ENCODE measurements at places on chromosomes 16 and 17.

DNA sequence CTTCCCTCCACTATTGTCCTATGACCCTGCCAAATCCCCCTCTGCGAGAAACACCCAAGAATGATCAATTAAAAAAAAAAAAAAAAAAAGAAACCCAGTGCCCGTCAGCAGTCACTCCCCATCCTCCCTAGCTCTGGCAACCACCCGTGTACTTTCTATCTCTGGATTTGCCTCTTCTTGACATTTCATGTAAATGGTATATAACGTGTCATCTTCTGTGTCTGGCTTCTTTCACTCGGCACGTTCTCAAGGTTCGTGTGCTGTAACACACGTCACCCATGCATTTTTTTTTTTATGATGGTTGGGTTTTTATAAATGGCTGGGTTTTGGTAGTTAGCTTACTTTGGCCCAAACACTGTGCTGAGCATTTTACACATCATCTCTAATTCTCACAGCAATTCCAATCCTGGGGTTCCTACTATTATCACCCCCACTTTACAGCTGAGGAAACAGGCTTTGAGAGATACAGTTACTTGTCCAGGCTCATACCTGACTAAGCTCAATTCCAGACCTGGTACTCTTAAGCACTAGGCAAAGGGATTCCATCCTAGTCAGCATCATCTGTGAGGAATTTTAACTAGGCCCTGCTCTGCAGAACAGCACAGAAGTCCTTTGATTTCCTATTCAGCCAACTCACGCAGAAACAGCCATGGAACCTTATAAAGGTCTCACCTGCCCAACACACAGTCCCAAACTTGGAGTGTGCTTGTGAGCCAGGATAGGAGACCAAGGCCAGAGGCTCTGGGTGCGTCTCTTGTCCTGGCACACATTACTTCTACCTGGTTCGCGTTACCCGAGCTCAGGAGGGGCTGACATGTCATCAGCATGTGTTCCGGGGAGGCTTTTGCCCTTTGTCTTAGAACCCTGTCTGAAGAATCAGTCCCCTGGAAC, 11.7 kb downstream of the NDUFAB1 start:
- no peak for DNase-seq

- DNase-seq = no peak
These were observed 64.2 kb downstream of the GNA13 start for GRCh38 chr17:64992325-64992802.

- no peak for DNase-seq
These were observed 175.3 kb upstream of the HS3ST3A1 start for GRCh38 chr17:13777003-13777402.

- DNase-seq = no peak
These were observed 160.6 kb downstream of the IRF8 start for GRCh38 chr16:86059253-86060171.

DNA sequence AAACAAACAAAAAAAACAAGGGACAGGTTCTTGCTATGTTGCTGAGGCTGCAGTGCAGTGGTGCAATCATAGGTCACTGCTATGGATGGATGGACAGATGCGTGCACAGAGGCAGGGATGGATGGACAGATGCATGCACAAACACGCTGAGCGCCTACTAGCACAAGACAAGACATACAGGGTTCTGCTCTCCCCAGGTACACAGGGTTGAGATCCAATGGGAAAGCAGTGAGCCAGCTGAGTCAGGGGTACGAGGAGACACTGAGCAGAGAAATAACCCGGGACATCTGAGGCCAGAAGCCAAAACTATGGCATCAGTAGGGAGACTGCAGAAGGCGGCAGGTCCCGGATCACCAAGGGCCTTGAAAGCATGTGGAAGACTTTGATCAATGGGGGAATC, 6.2 kb downstream of the IL32 start:
- DNase-seq = no peak

- peak; percentile 42 for DNase-seq
These were observed 254.4 kb upstream of the PMFBP1 start for GRCh38 chr16:72426386-72426785.
